Stimulated activated CD4-positive, alpha-beta T cell treated with anti-CD3 and anti-CD28 coated beads, Interleukin-2, amount 100 ng/mL, for 24 hours (primary cell): ENCODE measurements at places on chromosomes 2 and 18.

- DNase-seq = no peak
Measured at GRCh38 chr2:209613649-209614305, 157.9 kb upstream of the UNC80 start.

DNA sequence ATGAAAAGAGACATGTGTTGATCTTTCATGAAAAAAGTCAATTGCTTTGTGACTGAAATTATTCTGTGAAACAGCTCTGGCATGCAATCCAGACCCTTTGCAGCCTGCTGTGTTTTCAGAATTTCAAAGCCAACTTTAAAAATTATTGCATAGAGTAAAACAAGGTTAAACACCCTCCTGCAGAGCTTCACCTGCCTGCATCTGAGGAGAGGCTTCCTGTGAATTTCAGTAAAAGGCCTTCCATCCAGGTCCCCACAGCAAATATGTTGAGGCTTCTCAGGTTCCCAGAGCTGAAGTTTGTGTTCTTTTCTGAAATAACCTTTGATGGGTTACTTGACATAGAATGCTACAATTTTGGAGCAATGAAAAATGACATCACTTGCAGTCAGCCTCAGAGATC lies 4.1 kb downstream of the XIRP2 start:
- no peak for DNase-seq

GRCh38 chr2:125227843-125228392 lies 1202.8 kb downstream of the CNTNAP5 start:
- DNase-seq = no peak

GRCh38 chr2:234331566-234331965 lies 165.3 kb downstream of the ARL4C start:
- no peak for DNase-seq

DNA sequence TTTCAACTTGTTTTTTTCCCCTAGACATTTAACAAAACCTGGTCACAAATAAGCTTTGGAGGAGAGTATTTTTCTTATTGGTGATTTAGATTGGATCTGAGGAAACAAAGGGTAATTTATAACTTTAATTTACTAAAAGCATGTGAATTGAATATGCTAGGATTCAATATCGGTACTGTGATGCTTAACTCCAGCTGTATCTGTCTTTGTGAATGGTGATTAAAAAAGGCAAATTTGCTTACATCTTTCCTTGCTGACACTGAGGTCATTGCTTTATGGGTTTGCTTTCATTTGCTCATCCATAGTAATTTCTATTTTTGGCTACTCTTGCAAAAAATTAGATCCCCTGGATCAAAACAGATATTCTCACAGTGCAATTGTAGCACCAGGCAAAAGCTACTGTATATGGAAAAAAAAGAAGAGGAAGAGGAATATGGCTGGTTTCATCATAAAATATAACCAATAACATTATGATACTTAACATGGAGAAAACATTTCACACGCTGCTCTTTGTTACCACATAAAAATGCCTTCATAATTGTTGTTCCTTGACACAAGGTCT lies 832.0 kb upstream of the ZEB2 start:
- no peak for DNase-seq

GRCh38 chr2:202848813-202849212 lies 22.8 kb downstream of the ICA1L start:
- no peak for DNase-seq

GRCh38 chr2:11949732-11950523 lies 203.5 kb downstream of the LPIN1 start:
- no peak for DNase-seq

- peak; percentile 100 for DNase-seq
Measured at GRCh38 chr2:69914950-69915945, at the start of gene MXD1. TSS of gene MXD1 (plus strand) at chr2:69915109. CDS start at chr2:69915331, 222 bp downstream.

DNA sequence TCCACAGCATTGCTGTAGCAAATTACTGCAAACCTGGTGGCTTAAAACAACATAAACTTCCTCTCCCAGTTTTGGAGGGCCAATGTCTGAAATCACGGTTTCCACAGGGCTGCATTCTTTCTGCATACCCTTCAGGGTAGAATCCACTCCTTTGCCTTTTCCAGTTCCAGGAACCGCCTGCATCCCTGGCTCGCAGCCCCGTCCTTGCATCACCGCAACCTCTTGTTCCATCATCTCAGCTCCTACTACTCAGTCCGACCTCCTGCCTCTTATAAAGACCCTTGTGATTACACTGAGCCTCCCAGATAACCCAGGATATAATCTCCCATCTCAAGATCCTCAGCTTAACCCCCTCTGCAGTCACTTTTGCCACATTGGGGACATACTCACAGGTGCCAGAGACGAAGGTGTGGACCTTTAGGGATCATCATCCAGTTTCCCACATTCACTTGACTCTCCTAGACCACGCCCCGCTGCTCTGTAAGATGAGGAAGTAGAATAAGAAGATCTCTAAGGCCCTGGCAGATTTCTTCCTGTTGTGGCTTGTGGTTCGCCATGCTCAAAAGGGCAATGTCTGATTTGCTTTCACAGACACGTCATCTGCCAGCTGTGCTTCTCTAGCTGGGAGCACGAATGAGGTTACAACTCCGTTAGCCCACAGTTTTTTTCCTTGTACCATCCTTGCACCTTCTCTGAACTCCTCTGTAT lies 103.6 kb upstream of the AGAP1 start:
- peak; percentile 45 for DNase-seq
